ENCODE measurements at places on chromosomes 2 and 18. TPM values are rescaled to one million over a fixed set of nuclear protein-coding genes. Genes with fewer than 3 reads are reported as not detected.

DNA sequence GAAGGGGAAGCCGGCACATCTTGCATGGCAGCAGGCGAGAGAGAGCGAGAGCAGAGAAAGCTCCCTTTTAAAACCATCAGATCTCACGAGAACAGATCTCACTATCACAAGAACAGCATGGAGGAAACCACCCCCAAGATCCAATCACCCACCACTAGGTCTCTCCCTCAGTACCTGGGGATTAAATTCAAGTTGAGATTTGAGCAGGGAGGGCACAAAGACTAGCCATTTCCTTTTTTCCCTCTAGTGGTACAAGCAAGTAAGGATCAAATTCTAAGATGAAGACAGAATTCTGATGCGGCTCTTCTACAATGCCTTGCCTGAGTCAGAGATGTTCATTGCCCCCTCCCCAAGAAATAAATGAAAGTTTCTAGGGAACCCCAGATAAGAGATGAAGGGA, 45.6 kb upstream of the ANKRD44 start:
- ATAC-seq, result no peak

GRCh38 chr2:17255071-17255470, 263.2 kb downstream of the RAD51AP2 start:
- ATAC-seq, result no peak

Gene UNC80
- 0.67 TPM for total RNA-seq

Gene REG1A
- total RNA-seq, result not detected

All from gastroesophageal sphincter (tissue), 4 donors.